ENCODE measurements at places on chromosomes 2 and 18.

- no peak for DNase-seq
Measured at GRCh38 chr2:237663517-237664110, 36.2 kb downstream of the LRRFIP1 start.

- DNase-seq = no peak
Measured at GRCh38 chr2:224169847-224170246, 130.8 kb upstream of the SERPINE2 start.

DNA sequence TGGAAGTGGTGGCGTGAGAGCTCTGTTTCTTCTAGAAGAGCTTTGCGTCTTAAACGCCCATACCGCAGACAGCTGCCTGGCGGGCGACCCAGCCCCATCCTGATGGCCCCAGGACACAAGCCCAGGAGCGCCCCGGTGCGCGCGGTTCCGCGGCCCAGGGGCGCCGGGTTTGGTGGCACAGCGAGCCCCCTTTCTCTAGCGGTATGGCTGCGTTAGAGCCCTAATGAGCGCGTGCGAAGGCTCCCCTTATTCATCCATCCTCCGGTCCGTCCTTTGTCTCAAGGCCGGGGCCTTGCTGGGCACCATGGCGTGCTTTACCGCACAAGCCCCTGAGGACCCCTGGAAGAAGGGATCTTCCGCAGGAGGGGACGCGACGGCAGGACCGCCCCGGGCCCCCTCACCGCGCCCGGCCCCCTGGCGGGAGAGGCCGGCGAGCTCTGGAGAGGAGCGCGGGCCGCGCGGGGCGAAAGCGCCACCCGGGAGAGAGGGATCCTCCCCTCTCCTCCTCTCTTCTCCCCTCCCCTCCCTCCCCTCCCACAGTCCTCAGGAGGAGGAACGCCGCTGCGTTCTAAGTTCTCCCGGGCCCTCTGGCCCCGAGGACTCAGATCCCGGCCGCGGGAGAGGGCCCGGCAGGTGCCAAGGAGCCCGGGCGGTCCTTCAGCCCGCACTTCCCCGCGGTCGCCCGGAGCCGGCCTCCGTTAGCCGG lies 626 bp upstream of the SLC1A4 start:
- DNase-seq = no peak

DNA sequence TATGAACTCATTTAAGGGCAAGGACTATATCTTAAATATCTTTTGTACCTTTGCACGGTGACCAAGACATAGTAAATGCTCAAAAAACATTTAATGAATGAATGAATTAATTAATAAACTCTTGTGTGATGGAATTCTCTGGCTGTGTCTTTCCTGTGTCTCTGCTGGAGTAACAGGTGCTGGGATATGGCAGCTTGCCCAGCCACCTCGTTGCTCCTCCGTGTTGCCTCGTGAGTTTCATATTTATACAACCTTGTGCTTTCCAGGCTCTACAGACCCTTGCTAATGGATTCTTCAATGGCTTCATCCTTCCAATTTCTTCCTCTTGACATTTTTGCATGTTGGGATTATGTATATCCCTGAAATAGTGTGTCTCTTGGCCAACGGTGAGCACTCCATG lies 30.4 kb downstream of the CTAGE1 start:
- DNase-seq = no peak

DNA sequence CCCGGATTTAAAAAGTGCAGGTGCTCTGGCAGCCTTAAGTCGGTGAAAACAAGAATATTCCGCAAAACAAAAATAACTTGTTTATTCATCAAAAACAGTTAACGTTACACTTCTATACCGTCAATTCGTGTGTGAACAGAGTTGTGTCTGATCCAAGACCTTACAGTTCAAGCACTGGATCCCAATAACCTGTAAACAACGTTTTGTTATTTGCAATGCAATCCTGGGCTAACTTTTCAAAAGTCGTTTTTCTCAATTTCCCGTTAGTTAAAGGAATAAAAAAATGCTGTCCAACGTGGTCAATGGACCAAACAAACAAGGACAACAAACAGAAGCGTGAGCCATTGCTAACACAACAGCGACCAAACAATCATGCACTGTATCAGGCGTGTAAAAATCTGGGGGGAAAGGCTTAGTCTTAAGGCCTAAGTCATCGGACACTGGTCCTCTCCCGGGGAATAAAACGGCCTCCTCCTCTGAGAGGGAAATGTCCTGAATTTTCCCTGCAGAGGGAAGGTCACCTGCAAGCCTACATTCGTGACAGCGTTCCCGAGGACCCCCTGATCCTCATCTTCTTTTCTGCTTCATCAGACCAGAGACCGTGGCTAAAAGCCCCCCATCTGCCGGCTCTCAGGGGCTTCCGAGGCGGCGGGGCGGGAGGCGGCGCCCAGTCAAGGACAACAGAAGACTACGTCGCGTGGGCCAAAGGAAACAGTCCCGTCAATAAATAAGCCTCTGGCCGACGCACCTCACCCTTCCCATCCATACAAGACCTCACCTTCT lies 490 bp downstream of the NDUFS1 start:
- no peak for DNase-seq
